Gastroesophageal sphincter (tissue), 4 donors: ENCODE measurements at places on chromosomes 5 and 9. TPM values are rescaled to one million over a fixed set of nuclear protein-coding genes. Genes with fewer than 3 reads are reported as not detected.

GRCh38 chr5:65100911-65101631 lies 332.3 kb downstream of the CWC27 start:
- peak; percentile 40 for ATAC-seq

DNA sequence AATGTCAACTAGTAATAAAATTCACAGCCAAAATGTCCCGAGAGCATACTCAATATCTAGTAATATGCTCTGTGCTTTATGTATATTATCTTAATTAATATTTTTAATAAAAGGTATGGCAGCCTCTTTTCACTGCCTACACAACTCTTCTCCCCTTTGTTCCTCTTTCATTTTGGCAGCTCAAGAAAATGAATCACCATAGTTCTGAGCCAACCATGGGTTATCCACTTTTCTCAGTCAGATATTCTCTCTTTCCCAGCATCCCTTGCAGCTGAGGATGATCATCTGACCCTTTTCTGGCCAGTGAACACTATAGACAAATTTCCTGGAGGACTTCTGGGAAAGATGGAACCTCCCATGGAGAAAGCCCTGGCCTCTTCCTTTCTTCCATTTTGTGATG lies 8.2 kb upstream of the DOCK8 start:
- ATAC-seq: no peak

DNA sequence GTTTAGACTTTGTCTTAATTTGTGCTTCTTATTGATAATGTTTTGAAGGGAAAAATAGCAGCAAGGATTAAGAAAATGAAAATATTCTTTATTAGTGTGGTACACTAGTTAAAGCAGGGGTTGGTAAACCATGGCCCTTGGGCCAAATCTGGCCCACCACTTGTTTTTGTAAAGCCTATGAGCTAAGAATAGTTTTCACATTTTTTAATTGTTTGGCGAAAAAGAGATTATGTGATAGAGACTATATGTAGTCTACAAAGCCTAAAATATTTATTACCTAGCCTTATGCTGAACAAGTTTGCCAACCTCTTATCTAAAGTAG lies 57.2 kb downstream of the KCNN2 start:
- ATAC-seq: no peak

Gene RAB3C
- 1.5 TPM for total RNA-seq

DNA sequence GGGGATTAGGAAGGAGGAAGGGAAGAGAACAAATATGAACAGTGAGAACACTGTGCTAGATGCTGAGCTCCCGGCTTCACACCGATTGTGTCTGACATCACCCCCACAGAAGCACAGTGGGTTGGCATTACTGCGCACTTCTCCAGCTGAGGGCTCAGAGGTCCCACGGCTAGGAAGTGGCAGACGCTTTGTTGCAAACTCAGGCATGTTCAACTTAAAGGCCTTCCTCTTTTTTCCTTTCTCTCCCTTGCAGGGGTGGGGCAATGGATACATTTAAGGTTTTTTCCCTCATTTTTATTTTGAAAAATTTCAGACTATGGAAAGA lies 15.5 kb upstream of the SHB start:
- ATAC-seq: peak; percentile 50

GRCh38 chr9:129624168-129624759 lies 1.7 kb upstream of the NTMT1 start:
- ATAC-seq: no peak

DNA sequence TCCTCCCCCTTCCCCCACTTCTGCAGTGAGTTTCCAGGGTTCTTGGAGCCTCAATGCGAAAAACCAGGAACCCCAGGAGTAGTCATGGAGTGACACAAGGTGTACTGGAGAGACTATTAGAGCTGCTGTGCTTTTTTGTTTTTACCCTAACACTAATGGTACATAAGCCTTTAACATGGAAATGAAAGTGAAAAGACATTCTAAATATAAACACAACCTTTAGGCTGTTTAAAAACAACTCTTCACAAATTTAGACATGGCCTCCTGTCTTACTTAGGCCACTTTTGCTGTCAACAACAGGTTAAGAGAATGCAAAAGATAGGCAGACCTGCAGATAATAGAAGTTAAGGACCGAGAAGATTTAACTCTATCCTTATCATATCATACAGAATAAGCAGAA lies 232.2 kb downstream of the DENND1A start:
- ATAC-seq: no peak

DNA sequence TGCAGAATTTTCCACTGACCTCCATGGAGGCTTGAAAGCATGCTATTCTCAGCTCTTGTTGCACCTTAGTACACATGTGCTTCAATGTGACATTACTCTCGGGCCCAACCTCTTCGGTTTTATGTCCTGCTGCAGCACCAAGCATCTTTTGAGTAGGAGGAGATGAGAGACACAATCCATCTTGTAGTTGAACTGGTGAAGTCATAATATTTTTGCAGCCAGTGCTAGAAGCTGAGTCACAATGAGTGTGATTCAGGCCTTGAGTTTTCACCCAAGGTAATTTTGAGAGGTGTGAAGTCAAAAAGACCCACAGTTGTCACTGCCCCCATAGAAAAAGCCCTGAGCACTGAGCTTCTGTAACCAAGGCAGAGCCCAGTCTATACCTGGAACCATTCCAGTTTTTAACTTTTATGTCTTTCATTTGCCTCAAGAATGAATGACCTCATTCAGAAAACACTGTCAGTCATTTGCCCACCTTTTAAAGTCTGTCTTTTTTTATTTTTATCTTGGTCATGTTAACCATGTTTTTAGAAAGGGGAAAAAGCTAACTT lies 117.7 kb downstream of the ZNF462 start:
- no peak for ATAC-seq

Gene GFI1B
- total RNA-seq: not detected

DNA sequence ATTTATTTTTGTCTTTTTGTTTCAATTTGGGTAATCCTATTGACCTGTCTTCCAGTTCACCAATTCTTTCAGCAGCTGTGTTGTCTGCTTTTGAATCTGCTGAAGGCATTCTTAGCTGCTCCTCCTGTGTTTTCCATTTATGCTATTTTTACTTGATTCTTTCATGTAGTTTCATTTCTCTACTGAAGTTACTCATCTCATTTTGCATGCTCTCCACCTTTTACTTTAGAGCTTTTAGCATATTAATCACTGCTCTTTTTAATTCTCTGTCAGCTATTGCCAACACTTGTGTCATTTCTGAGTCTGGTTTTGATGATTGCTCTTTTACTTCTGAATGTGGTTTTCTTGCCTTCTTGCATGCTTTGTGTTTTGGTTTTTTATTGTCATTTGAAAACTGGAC lies 496.0 kb upstream of the CLINT1 start:
- no peak for ATAC-seq

Gene TXNDC8
- not detected for total RNA-seq

DNA sequence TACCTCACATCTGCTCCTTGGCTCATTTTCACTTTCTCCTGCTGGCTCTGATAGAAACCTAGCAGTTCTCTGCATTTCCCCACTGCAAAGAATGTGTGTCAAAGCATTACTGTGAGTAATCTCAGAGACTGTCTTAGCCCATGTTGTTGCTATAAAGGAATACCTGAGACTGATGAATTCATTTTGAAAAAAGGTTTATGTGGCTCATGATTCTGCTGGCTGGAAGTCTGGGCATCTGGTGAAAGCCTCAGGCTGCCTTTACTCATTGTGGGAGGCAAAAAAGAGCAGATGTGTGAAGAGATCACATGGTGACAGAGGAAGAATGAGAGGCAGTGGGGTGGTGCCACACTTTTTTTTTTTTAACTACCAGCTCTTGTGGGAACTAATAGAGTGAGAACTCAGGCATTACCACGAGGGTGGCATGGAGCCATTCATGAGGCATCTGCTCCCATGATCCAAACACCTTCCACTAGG lies 191.6 kb upstream of the CTNND2 start:
- no peak for ATAC-seq

Gene PDCD1LG2
- total RNA-seq: 0.47 TPM

DNA sequence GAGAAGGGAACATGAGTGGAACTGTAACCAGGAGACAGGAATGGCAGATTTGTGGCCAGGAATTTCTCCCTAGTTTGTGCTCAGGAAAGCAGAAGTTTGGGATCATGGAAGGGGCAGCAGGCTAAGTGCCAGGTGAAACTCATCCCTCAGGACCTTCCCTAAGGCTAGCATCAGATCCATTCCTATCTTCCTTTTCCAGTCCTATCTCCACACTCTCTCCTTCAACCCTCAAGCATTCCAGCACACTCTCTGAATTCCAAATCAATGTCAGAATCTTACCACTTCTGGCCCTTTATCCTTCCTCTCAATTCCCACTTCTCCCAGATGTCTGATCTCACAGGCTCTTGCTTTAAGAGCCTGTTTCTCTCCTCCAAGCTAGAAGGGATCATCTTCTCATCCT lies 53.2 kb upstream of the GRIA1 start:
- ATAC-seq: no peak

DNA sequence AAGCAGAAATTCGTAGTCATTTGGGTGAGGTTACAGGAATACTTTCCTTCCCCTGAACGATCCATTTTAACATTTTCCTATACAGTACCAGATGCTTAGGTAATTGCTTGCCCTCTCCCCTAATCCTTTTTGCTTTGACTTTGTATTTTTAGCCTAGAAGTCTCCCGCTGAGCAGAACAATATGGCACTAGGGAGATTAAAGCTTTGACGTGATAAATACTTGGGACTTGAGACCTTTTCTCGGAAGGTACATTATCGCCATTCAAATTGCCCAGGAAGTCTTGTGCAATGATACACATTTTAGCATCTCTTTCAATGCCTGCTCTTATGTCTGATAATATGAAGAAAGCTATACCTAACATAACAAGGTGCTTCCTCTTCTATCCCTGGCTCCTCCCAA lies 22.9 kb upstream of the SPATA31C2 start:
- no peak for ATAC-seq

DNA sequence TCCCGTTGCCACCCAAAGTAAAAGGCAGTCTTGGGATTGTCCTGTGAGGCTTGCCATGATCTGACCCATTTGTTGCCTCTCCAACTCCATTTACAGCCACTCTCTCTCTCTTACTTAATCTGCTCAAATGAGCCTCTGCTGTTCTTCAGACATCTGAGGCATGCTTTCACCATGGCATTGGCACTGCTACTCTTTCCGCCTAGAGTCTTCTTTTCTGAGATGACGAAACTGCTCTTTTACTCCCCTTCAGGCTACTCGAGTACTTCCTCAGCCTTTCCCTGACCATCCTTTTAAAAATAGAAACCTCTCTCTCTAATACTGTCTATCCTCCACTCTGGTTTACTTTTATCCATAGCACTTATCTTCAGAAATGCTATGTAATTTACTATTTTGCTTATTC lies 9.0 kb downstream of the FOCAD start:
- ATAC-seq: no peak

Gene SLC36A3
- not detected for total RNA-seq

- ATAC-seq: no peak
Observed at GRCh38 chr9:111961009-111961408, 64.4 kb downstream of the UGCG start.

Gene WDR31
- total RNA-seq: 2.6 TPM

DNA sequence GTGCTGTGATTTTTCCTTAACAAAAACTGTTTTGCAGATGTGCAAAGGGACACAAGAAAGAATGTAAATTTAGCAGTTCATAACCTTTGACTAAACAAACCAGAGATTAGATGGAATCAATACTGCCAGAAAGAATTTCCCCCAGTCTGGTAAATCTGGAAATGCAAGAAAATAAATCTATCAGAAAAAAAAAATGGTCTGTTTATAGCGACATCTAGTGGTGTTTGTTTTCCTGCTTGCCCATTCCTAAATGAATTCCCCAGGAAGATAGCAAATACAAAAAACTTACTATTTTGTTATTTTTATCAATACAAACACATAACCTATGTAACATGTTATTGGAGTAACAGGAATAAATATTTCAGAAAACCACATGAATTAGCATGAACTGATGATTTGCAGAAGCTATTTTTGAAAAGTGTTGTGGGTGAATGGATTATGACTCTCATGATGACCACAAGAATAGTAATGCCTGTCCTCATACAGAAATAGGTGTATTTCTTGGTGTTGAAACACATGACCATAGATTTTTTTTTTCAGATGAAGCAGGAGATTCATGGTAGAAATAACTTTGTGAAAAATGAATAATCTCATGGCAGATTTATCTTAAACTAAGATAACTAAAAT lies 1703.8 kb downstream of the MAT2B start:
- ATAC-seq: no peak

DNA sequence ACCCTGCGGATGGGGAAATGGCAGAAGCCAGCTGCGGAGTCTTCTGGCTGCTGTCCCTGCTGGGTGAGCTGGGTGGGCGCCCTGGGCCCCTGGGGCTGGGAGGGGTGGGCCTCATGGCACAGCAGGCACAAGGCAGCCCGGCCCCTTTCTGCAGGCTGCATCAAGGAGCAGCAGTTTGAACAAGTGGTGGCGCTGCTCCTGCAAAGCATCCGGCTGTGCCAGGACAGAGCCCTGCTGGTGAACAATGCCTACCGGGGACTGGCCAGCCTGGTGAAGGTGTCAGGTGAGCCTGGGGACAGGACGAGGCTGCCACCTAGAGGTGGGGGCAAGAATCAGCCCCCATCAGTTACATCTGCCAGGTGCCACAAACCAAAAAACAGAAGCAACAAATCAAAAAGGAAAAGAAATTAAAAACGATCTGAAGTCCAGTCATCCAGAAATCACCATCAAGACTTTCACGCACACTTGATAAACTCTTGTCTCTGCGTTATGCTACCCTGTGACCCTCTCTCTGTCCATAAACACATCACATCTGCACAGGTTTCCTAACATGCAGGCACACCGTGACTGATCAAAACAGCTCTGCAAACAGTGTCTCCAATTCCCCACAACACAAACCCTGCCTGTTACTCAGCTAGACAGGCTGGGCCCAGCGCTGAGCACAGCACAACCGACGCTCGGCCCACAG lies 13.9 kb downstream of the REXO4 start:
- ATAC-seq: no peak

Gene CDKN2B-AS1
- total RNA-seq: 0.42 TPM

GRCh38 chr5:170619869-170620268 lies 116.0 kb downstream of the KCNIP1 start:
- ATAC-seq: no peak

Gene FGF1
- total RNA-seq: 4.1 TPM
